Activated CD4-positive, alpha-beta T cell treated with anti-CD3 and anti-CD28 coated beads, Interleukin-2, amount 50 U/mL, for 48 hours (primary cell): ENCODE measurements at places on chromosomes 6 and 20.

GRCh38 chr6:15409301-15410125, 163.6 kb downstream of the JARID2 start:
- DNase-seq, result no peak

DNA sequence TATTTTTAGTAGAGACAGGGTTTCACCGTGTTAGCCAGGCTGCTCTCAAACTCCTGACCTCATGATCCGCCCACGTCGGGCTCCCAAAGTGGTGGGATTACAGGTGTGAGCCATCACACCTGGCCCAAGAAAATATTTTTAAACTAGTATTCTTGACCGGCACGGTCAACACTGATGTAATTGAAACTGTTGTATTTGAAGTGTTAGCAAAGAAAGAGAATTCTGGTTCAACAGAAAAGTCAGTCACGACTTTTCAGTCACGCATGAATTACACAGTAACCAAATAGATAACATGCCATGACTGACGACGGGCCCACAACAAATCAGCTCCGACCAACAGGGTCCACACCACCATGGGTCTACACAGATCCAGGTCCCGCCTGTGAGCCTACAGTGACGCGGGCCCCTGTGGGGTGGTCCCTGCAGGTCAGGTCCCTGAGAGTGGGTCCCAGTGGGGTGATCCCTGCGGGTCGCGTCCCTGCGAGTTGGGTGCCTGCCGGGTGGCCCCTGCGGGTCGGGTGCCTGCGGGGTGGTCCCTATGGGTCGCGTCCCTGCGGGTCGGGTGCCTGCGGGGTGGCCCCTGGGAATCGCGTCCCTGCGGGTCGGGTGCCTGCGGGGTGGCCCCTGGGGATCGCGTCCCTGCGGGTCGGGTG, 1.0 kb downstream of the GMEB2 start:
- DNase-seq, result peak; percentile 38

GRCh38 chr6:147384737-147385710, 123.5 kb upstream of the SAMD5 start:
- no peak for DNase-seq

- DNase-seq, result no peak
Observed at GRCh38 chr6:147560670-147561069, 52.2 kb downstream of the SAMD5 start.

DNA sequence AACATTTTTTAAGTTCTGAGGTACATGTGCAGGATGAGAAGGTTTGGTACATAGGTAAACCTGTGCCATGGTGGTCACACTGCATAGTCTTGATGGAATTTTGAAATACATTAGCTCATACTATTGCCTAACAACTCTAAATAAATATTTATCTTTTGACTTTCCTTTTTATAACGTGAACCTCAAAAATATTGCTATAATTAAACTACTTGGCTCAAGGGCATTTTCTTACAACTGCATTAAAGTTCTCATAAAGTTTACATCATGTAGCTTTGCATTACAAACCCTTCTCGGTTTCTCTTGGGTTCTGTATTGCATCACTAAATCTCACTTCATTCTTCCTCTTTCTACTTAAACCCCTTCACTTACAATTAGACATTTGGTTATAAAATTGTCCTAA, 636.0 kb upstream of the PTCHD4 start:
- no peak for DNase-seq

DNA sequence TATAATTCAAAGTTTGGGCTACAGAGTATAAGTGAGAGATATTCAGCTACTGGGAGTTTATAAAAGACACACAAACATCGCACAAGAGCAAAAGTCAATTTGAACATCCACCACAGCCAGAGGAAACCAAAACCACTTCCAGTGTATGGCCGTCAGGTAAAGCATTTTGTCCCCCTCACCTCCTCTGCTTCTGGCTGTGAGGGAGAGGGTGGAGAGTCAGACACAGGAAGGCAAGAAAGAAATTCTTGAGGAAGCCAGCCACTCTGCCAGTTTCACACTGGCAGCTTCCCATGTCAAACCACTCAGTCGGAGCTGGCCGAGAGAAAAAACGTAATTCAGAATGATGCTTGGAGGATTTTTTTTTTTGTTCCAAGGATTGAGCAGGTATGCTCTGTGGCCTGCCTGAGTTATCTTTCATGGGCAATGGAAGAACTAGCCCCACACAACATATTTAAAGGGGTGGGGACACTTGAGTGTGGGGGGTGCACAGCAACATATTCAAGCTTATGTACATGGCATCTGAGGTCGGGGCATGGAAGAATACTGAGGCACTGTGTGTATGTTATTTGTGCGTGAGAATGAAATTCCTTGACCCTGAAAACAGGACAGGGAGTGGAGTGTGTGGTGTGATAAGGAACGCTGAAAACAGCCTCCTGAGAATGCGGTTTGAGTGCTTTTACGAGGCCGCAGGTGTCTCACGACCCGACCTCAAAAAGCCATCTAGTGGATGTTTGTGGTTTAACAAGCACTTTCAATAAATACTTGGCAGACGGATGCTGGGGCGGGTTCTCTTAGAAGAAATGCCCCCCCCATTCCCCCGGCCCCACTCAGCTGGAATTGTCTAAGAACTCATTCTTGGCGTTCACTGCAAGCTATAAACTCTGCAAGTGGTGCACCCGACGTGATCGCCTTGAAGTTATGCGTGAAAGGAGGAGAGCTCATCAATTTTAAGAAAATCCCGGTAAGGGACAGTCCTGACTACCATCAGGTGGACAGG, 27.5 kb upstream of the ZBTB22 start:
- DNase-seq, result peak; percentile 57

DNA sequence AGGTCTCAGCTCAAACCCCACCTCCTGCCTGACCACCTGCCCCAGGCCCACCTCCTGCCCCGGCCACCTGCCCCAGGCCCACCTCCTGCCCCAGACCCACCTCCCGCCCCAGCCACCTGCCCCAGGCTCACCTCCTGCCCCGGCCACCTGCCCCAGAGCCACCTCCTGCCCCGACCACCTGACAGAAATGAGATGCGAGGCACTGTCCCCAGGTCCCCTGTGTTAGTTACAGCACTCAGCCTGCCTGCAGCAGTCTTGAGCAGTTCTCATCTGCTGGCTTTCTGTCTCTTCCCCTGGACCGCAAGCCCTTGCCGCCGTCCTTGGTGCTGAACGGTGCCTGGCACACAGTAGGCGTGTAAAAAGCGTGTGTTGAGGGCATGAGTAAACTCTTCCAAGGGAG, 79.5 kb downstream of the CDH4 start:
- DNase-seq, result no peak

DNA sequence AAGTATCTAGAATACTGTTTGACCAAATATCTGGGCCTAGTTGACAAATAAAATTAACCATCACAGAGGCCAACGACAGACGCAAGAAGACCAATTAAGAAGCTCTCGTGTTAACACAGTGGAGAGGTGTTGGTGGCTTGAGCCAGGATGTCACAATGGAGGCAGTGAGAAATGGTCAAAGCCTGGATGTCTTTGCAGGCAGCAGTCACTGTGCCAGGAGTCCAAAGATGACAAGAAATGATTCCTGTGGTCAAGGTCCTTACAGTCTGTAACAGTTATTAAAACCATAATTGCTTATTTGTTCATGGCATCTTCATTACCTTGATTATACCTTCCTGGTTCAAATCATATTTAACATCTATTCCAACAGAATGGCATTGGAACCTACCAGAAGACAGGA, 91.3 kb upstream of the EDN1 start:
- DNase-seq, result no peak

- DNase-seq, result no peak
Observed at GRCh38 chr6:7685276-7685675, 40.6 kb upstream of the BMP6 start.

GRCh38 chr6:146886587-146887446, 288.0 kb downstream of the ADGB start:
- no peak for DNase-seq

DNA sequence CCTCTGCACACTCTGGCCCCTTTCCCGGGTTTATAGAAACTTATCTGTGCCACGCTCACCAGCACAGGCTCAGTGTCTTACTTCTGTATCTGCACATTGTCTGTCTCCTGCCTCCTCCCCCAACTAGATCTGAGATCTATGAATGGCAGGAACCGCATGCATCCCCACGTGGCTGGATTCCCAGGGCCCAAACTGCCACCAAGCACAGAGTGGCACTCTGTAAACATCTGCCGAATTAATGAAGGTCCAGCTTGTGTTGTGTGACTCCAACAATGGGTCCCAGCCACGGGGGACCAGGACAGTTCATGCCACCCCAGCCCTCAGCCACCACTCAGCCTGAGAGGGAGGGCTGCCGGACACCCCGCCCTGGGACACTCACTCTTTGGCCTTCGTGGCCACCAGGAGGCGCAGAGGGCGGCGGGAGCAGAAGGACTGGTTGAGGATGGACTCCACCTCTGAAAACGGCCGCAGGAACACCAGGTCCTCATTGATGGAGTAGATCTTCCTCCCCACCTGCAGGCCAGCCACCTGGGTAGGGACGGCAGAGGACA, 171.1 kb downstream of the PREX1 start:
- no peak for DNase-seq

GRCh38 chr20:2296524-2297356, 939 bp downstream of the TGM3 start:
- no peak for DNase-seq
